SHP77 (cell line): ENCODE measurements at places on chromosomes 4 and X.

DNA sequence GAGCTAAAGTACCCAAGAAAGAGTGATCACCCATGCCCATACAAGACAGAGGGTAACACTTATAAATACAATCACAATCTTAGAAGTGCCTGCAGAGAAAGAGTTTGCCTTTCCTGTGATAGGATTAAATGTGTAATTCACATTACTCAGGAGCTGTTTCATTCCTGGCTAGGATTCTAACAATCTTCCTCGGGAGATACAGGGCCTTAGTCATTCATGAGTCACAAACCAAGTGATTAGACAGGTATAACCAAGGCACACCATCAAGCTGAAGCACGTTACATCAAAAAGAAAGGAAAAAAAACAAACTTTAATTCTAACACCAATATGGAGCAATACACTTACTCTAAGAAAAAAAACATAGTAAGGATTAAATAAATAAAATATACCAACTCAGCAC is 14.9 kb downstream of the ABCG2 start:
- DNase-seq, result no peak

DNA sequence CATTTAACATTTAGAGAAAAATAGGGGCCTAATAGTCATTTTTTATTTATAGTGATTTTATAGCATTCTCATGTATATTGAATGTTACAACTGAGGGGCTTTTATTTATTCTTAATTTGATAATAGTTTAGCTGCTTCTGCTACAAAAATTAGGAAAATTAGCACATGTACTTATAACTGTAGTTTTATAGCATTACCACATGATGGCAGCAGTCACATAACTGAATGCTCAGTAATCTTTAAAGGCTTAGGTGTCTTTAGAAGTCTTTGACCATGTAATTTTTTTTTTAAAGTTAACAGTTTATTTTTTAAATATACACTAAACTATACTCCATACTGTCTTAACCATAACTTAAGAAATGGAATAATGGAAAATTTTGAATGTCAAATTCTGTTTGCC is 136.6 kb downstream of the STAG2 start:
- no peak for DNase-seq

DNA sequence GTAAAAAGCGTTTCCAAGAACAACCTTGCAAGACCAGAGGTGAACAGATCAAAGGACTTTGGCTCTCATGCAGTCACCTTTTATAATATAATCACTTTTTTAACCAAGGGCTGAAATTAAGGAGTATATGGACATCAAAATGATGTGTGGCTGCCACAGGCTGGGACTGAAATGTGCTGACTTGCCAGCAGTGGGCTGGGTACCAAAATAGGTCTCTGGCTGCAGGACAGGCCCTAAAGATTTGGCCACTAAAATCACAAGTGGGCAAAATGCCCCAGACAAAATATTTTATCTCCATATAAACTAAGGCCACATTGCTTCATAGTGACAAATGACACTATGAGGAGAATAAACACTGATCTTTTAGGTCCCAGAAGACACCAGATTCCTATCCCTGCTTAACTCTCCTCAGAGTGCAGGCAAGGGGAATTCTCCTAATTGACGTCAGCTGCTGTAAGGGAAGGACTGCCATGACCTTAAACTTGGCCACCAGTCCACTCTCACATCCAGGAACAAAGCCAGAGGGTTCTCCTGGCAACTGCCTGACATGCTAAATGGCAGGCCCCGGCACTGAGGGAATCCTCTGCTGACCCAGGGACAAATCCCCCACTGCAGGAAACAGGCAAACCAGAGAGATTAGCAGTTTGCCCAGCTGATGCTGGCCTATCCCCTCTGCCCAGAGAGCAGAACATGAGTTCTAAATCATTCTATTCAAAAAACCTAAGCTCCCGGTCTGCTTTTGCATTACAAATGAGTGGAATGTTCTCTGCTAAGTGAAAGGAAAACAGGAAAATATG is 155.8 kb downstream of the PPP3CA start:
- no peak for DNase-seq

DNA sequence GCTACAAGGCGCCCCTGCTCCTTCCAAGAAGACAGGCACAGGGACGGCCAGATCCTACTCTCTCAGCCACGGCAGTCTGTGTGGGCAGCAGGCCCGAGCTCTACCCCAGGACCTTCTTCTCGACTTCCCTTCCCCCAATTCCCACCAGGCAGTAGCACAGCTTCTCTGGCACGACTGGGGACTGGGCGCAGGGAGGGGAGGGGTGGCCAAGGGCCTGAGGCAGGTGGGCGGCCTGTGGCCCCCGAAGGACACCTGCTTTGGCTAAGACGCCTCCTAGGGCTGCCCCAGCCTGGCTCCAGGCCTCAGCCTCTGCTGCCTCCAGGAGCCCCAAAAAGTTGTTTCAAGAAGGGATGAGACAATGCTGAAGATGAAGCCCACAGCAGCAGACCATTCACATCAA is 24.2 kb upstream of the IRF2 start:
- no peak for DNase-seq

DNA sequence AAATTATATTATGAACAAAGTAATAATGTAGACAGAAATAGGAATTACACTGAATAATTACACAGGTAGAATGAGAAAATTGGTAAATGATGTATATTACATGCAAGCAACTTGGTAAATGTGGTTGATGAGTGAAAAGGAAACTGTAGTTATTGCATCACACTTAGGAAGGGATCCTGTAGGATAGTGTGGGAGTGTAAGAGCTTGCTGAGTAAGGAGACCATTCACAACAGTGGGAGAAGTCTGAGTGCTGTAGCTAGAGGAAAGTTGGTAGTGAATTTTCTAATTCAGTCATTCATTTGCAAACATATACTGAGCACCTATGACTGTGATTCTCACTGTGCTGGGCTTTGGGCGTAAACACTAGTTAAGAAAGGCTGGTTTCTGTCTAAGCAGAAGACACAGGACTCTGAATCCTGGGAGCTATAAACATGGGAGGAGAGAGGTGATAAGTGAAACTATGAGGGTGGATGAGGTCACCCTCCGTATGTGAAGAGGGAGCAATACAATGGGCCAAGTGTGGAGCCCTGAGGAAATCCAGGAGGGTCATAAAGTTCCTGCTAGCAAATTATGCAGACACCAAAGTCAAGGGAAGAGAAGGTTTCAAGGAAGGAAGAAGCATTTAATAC is 14.2 kb upstream of the CPE start:
- no peak for DNase-seq

DNA sequence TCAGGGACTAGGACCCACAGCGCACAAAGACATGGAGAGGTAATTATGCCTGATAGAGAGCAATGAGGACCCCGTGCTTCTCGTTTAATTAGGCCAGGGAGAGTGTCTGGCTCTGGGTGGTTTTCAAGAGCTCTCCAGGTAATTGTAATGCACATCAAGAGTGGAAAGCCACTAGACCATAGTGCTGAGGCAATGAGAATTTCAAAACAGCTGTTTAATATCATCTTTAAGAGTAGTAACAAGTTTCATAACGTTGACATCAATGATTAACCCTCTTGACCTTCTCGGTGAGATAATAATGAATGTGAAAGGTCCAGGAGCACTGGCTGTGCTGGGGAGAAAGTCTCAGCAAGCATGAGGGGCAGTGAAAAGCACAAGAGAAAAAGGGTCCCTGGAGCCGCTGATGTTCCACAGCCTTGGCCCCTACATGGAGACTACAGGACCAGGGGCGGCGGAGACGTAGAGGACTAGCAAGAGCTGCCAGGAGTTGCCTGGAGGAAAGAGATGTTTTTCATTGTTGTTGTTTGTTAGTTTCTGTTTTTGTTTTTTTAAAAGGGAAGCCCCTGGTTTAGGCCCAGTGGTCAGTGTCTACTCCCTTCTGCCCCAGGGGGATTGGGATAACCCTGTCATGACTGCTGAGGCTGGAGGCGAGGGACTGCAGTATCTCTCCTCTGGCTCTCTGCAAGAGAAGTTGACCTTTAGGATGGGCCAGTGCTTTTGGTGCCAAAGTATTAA is 14.8 kb upstream of the CXCR3 start:
- no peak for DNase-seq

- no peak for DNase-seq
Observed at GRCh38 chr4:145003675-145004074, 94.3 kb downstream of the ANAPC10 start.

- DNase-seq, result no peak
Observed at GRCh38 chr4:48046059-48046458, 29.5 kb downstream of the NIPAL1 start.

DNA sequence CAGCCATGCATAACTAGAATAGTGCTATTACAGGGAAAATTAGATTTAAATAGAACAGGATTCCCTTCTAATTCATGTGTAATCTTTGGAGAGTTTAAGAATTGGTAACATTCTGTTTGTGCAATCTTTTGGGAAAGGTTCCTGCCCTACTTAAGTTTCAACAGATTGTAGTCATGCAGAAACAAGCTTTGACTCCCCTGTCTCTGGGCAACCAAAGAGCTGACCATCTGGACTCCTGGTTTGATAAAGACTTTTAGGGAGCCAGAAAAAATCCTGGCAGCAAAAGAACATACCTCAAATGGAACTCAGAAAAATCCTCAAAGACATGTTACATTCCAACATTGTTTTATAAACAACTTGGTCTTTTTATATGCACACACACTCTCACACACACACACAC is 191.1 kb upstream of the NEIL3 start:
- DNase-seq, result no peak

DNA sequence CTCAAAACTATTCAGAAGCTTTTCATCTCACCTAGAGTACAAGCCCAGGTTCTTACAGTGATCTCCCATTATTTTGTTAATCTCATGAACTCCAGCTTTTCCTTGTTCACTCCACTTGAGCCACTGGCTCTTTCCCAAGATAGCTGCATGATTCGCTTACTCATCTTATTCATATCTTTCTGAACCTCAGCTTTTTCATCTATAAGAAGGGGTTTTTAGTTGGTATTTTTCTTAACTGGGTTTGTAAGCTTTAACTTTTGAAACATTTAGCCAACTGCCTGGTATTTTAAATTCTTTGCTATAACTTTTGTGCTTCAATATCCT is 24.0 kb downstream of the GIMD1 start:
- no peak for DNase-seq

- DNase-seq, result no peak
Observed at GRCh38 chr4:139337612-139338011, 35.3 kb upstream of the NDUFC1 start.
